Subcutaneous preadipocyte (primary cell): ENCODE measurements at places on chromosomes 4 and X. TPM values are rescaled to one million over a fixed set of nuclear protein-coding genes. Genes with fewer than 3 reads are reported as not detected.

AFF1 gene
- 14.9 and 18.4 TPM in 2 replicates for total RNA-seq

EDA2R gene
- total RNA-seq = 20.9 and 31.1 TPM in 2 replicates

GLRB gene
- 1.5 and 4.1 TPM in 2 replicates for total RNA-seq

CLCN4 gene
- total RNA-seq = 1.8 and 2.2 TPM in 2 replicates

EMCN gene
- 0.20 TPM in 1 of 2 replicates, not detected in the other for total RNA-seq

ATP5ME gene
- total RNA-seq = 90.9 and 122 TPM in 2 replicates

TRIML2 gene
- 0.37 TPM in 1 of 2 replicates, not detected in the other for total RNA-seq

MAGEA10 gene
- total RNA-seq = not detected in 2 replicates

FGF5 gene
- total RNA-seq = 1.5 and 10.6 TPM in 2 replicates
